ENCODE measurements at places on chromosomes 5 and 9.

DNA sequence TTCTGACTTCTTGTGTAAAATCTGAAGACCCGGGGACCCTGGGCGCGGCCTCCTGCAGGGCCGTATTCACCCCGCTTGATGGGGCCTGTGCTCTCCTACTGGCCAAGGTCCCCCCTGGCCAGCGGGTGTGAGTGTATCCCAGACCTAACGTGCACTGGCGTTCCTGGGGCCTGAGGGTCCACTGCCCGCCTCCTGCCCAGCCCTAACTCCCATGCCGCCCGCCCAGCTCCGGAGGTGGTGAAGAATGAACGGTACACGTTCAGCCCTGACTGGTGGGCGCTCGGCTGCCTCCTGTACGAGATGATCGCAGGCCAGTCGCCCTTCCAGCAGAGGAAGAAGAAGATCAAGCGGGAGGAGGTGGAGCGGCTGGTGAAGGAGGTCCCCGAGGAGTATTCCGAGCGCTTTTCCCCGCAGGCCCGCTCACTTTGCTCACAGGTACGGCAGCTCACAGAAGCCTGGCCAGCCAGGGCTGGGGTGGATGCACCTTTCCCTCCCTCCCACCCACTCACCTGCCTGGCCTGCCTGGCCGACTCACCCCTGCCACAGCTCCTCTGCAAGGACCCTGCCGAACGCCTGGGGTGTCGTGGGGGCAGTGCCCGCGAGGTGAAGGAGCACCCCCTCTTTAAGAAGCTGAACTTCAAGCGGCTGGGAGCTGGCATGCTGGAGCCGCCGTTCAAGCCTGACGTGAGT, 9.5 kb downstream of the GRK6 start:
- no peak for DNase-seq

DNA sequence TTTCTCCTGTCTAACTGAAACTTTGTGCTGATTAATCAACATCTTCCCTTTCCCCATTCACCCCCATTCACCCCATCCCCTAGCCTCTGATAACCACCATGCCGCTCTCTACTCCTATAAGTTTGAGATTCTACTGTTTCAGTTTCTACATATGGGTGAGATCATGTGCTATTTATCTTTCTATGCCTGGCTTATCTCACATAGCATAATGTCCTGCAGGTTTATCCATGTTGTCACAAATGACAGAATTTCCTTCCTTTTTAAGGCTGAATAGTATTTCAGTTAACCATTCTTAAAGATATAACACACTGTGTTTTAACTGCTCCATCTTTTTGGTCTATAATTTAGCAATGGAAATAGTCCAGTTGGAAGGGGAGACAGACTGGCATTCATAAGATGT, 205.1 kb downstream of the SNCAIP start:
- no peak for DNase-seq

- DNase-seq = no peak
Measured at GRCh38 chr9:110575945-110576344, 3.6 kb downstream of the SVEP1 start.

DNA sequence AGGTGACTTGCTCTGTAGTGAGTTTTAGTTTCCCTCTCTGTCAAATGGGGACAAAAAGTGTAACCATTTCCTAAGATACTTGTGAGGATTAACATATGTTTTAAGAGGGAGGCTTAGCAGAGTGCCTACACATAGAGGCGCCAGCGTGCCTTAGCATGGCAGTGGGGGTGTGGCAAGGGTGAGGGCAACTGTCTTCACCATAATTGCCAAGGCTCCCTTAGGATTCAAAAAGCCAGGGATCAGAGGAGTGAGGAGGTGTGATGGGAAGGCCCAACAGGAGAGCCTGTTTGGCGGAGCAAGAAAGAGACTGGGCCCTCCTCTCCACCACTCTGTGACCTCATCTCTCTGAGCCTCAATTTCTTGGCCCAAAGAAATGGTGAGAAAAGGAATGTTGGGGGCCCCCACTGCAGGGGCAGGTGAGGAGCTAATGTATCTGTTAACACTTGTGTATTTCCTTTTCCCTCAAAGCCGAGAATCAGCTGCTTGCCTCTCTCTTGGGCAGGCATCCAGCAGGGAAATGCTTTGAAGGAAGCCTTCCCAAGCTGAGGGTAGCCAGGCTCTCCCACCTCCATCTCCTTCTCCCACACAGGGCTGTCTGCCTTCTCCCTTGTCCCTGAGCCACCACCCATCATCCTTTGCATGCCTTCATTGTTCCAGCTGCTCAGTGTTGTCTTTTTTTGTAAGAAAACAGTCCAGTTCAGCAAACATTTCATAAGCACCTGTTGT, 76.0 kb downstream of the DAB2IP start:
- DNase-seq = no peak

DNA sequence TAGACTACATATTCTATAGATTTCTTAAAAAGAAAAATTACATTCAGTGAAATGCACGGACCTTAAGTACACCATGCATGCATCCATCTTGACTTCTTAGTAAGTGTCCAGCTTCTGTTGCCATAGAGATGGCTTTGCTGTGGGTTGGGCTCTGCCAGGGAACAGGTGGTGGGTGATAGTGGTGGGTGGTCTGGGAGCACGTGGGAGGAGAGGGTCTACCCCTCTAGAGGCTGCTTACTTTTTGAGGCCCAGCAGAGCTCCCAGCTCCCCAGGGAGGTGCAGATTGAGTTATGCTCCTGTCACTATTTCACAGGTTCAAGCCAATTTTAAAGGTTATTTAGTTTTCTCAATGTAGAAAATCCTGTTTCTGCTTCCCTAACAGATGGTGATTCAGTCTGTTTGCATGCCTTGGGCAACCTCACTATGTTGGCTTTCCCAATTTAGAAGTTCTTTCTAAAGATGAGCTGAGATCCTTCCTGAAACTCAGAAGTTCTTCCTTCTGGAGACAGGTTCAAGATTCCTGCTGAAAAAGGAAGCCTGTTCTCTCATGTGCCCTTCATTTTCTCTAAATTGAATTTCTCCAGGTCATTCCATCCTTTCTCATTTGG, 107.4 kb upstream of the LHFPL2 start:
- DNase-seq = no peak

DNA sequence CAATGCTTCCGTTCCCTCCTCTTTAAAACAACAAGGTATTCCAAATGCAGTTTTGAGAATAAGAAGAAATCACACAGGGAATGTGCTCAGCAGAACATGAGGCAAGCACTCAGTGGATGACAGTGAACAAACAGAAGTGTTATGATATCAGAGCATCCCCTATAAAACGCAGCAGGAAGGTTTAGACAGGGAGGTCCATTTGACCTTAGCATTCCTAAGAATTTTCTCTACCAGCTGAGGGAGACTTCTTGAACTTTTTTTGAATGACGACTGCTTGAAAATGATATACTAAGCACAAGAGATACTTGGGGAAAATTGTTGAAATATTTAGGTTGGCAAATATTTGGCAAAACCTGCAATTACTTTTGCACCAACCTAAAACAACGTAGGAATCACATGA, 3.9 kb downstream of the AMACR start:
- no peak for DNase-seq

GRCh38 chr9:115114546-115114945, 3.4 kb downstream of the TNC start:
- DNase-seq = no peak

DNA sequence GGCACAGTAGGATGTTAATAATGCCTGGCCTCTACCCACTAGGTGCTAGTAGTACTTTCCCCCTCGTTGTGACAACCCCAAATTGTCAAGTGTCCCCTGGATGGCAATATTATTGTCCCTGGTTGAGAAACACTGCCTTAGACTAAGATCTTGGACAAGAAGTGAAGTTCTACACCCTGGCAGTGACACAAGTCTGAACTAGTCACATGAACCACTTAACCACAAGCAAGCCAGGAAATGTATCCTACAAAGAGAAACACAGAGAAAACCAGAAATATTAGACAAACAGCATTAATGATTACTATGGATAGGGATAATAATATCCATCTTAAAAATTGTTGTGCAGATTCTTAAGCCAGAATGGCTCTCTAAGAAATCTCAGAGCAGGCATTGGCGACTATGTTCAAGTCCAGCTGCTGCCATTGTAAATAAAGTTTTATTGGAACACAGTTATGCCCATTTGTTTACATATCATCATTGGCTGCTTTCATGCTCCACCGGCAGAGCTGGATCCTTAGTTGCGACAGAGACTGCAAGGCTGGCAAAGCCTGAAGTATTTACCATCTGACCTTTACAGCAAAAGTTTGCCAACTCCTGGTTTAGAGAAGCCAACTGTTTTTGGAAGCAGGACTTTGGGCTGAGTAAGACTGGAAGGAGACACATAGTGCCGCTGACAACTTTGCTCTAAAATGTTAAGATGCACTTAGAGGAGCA, 80.8 kb downstream of the NTRK2 start:
- no peak for DNase-seq

DNA sequence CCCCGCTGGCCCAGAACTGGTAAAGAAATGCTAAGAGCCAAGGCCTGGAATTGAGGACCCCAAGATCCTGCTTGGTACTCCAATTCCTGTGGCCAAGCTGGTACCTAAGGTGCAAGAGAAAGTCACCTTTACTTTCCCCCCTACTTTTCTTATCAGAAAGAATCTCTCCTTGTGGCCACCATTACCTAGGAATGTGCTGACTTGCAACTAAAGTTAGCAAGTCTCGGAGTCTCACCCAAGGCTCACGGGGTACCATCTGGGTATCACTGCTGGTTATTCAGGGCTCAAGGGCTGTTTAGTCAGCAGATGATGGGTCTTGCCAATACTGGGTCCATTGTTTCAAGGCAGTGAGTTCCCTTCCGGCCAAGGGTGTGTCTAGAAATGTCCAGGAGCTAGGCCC, 270.2 kb downstream of the KDM4C start:
- no peak for DNase-seq

GRCh38 chr5:171957591-171958251, 48.7 kb downstream of the FBXW11 start:
- DNase-seq = no peak

DNA sequence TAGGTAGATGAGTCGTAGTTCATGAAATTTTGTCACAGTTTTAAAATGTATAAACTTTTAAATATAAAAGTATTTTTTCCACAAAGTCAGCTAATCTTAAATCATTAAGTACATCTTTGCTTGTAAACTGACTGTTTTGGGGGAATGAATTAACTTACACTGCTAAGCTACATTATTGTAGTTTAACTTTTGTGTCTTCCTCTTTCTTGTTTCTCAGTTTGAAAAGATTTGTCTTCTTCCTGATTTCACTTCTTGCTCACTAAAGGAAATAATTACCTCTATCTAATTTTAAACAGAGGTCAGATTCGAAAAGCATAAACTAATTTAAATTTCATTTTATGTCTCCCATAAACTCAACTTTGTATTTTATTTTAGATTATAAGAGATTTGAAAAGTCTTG, 5.7 kb downstream of the NIPSNAP3B start:
- no peak for DNase-seq

GRCh38 chr9:25636026-25636425, 42.2 kb downstream of the TUSC1 start:
- no peak for DNase-seq

- DNase-seq = no peak
Measured at GRCh38 chr9:72360324-72360723, 4.7 kb downstream of the ZFAND5 start.

DNA sequence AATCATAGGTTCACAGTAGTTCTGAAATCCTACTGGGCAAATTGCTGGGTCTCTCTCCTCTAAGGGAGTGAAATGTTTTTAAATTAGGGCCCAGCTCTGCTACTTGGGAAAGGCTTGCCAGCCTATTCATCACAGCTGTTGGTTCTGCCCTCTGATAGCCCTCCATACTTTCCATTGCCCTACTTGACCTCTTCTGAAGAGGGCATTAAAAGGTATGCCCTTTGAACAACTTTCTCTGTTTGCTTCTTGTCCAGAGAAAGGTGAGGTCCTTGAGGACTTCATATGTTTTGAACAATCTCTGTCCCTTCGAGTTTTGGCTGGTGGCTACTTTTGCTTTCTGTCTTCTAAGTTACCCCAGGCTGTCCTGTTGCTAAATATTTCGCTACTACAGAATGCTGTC, 62.3 kb upstream of the JAK2 start:
- DNase-seq = no peak

- no peak for DNase-seq
Measured at GRCh38 chr5:133779828-133780475, 167.6 kb upstream of the FSTL4 start.

GRCh38 chr5:5304361-5305020, 118.0 kb upstream of the ICE1 start:
- DNase-seq = no peak

GRCh38 chr5:102865171-102865509, 110.0 kb downstream of the PAM start:
- no peak for DNase-seq
